ENCODE measurements at places on chromosomes 7 and 10.

- DNase-seq = no peak
Measured at GRCh38 chr10:4033341-4033896, 248.4 kb upstream of the KLF6 start.

- no peak for DNase-seq
Measured at GRCh38 chr7:55081068-55081467, 62.3 kb downstream of the EGFR start.

- no peak for DNase-seq
Measured at GRCh38 chr7:1054861-1055450, 10.6 kb downstream of the GPR146 start.

DNA sequence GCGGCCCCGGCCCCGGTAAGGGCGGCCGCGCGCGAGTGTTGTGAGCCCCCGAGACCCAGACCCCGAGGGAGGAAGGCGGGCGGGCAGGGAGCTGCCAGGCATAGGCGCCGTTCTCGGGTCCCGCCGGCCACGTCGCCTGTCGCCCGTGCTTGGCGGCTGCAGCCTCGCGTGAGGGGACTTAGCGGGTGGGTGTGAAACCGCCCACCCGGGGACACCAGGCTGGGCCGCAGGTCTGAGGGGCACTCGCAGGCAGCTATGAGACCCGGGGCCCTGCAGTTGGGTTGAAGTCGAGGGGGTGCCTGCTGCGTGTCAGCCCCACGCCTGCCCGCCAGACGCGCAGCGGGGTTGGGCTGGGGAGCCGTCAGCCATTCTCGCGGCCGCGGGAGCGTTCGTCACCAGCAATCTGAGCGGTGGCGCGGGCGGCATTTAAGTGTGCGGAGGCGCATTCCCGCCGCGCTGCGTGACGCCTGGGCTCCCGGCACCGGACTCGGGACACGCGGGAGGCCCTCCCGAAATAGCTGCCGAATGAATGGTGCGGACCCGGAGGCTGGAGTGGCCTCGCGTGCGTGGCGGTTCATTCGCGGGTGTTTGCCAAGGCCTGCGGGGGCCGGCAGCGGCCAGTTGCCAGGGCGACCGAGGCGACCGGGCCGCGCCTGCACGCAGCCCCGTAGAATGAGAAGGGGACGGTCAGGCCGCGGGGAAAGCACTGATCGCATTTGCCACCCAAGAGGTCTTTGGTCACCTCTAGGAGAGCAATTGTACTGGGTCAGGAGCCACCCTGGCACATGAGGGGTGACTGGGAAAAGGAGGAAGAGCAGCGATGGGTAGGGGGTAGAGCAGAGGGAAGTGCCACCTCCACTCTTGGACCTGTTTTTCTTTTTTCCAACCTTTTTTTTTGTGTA lies 750 bp downstream of the ZNF398 start:
- DNase-seq = no peak

GRCh38 chr7:133021196-133021595 lies 60.7 kb downstream of the CHCHD3 start:
- DNase-seq = peak; percentile 14

DNA sequence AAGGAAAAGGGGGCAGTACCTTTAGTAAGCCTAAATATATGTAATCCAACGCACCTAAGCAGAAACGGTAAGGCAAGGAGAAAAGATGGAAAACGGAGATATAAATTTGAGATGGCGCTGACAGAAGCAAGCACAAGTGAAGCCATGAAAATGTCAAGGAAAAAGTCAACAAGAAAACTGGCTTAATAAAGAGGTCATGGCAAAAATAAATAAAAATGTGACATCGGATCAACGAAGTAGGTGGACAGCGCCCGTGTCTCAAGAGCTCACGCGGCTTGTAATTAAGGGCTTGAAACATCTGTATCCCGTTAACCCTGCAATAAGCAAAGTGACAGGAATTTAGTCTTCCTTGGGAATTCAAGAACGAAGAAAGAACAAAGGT lies 611 bp downstream of the NDUFA5 start:
- no peak for DNase-seq

DNA sequence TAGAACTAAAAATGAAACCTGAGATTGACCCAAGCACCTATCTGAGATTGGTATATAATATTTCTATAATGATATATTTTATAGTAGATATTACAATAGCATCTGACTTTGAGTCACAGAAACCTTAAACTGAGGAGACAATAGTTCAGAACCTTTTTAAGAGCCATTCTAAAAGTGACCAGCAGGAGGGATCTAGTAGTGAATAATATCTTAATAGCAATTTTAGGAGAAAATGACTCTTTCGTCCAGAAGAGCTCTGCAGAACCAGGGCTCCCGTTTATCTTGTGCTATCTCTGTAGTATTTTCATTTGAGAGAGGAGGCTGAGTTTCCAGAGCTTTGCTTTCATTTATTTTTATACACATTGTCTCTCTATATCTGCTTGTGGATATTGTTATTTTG lies 68.1 kb downstream of the PODXL start:
- no peak for DNase-seq

GRCh38 chr7:101166648-101166908 lies 1.2 kb upstream of the VGF start:
- no peak for DNase-seq

DNA sequence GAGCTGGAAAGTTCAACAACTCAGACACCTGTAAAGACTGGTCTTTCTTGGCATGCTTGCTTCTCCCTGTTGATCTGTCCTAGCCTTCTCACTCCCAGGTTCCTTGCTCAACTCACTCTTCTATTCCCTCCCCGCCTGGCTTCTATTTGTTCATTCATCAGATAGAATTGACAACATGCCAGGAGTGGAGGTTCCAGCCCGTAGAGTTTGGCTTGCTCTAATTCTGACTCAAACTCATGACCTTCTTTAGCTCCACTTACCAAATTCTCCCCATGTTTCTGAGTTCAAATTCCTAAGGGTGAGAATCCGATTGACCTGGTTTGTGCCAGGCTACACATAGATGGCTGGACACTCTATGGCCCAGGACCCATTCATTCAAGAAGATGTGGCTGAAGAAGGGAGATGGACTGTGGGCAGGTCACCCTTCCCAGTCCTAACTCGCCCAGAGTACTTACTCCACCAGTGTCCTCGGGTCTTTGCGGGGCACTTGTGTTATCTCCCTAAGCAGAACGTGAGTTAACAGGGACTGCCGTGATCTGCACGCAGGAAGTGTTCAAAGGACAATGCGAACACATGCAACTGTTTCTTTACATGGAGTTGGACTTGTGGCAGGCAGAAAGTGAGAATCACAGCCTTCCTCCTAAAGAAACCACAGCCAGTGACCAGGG lies 4.0 kb upstream of the TMEM236 start:
- DNase-seq = peak; percentile 39

GRCh38 chr7:123463890-123464289 lies 70.5 kb downstream of the IQUB start:
- DNase-seq = no peak

DNA sequence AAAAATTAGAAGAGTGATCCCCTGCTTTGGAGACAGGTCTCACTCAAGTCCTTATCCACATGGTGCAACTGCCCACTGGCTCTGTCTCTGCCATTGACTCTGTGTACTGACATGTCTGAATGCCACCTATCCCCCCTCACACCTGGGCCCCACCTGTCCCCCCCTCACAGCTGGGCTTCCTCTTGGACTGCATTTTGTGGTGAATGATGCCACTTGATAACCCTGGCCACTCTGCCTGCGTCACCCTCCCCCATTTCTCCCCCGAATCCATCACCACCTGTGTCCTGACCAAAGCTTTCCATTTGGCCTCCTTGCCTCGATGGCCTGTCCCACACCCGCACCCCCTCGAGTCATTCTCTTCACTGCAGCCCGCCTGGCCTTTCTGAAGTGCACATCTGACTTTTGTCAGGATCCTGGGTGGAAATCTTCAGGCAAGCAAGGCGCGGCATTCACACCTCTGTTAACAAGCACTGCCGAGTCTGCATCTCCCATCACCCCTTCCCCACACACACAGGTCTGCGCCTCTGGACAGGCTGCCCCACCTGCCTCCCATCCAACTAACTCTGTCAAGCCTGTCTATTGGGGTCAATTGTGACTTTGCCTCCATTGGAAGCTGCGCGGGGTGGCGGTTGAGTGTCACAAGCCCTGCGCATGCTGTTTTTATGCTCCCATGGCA lies 175.3 kb upstream of the KLF14 start:
- DNase-seq = no peak

DNA sequence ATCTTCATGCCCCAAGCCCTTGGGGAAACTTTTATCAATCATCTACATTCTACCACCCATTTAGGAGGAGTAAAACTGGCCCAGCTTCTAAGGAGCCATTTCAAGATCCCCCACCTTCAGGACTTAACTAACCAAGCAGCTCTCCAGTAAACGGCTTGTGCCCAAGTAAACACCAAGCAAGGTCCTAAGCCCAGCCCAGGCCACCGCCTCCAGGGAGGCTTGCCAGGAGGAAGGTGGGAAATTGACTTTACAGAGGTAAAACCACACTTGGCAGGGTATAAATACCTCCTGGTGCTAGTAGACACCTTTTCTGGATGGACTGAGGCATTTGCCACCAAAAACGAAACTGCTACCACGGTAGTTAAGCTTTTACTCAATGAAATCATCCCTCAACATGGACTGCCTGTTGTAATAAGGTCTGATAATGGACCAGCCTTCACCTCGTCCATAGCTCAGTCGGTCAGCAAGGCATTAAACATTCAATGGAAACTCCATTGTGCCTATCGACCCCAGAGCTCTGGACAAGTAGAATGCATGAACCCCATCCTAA lies 5.6 kb downstream of the AKR1B15 start:
- no peak for DNase-seq

DNA sequence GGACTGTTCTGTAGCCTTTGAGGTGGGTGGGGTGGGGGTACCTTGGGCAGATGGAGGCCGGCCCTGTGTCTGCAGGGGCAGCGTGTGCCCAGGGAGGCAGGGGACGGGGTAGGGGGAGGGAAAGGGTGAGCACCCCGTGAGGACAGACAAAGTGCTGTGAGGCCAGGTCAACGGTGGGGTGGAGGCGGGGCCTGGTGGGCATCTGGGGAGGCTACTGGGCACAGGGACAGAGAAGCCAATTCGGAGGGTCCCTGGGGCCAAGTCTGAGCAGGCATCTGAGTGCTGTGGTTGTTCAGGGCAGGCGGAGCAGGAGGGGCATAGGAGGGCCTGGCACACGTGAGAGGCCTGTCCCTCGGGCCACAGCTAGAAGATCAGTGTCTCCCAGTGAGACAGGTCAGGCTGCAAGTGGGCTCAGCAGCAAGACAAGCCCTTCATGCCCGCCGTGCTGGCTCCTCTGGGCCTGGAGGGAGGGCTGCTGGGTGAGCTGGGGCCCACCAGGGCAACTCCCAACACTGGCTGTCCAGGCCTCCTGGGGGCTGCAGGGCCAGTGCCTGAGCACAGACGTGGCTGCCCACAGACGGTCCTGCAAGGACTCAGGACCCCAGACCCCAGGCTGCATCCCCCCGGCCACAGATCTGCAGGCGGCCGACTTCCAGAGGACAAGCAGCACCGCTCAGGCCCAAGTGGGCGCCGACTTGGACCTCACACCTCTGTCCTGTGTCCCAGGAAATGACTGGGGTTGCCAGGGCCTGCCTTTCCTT lies 26.4 kb upstream of the KNDC1 start:
- no peak for DNase-seq

- no peak for DNase-seq
Measured at GRCh38 chr10:23359692-23360380, 15.2 kb upstream of the C10orf67 start.

GRCh38 chr7:95470452-95470851 lies 15.3 kb upstream of the ASB4 start:
- peak; percentile 22 for DNase-seq

- DNase-seq = peak; percentile 74
Measured at GRCh38 chr10:102627736-102628293, 16.5 kb upstream of the TRIM8 start.

DNA sequence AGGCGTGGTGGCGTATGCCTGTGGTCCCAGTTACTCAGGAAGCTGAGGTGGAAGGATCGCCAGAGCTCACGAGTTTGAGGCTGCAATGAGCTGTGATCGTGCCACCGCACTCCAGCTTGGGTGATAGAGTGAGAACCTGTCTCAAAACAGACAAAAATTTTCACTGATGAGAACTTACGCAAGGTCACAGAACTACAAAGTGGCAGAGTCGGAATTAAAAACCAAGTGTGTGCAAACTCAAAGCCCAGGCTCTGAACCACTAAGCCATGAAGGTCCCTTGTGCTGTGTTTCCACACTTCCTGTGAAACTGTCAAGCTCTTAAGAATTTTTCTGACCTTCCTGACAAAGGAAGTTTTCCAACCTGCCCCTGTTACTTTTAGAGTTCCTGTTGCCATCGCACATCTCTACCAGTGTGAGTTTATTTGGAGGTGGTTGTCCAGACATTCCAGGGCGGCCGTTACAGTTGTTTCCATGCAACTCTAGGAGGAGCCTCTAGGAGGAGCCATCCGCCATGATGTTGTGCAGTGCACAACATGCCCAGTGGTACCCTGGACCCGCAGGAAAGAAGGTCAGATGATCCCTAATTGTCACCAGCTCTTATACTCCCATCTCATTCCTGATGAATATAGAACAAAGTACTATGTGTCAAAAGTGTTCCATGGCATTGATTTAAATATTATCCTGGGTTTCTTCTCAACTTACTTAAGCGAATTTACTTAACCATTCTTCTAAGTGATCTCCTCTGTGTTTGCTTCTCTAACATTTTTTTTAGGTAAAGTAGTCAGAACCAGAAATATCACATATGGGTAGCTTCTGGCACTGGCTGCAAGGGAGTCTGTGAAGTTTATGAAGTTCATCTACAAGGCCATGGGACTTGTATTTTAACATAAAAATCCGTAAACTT lies 49.0 kb upstream of the LYZL1 start:
- DNase-seq = peak; percentile 20

DNA sequence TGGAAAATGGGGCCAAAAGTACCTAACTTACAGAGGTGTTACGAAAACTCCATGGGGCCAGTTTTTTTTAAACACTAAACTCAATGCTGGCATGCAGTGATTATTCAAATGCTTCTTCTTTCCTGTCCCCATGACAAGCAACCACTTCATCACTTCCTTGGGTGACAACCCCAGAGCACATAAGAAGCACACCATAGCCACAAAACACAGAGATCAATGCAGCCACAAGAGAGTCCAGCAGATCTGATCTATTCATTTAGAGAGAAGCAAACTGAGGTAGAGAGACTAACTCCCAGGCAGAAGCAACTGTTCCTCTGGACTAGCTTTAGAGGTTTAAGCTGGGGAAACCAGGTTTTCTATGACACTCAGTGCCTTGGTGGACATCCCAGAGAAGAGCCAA lies 180.0 kb downstream of the GRID1 start:
- DNase-seq = no peak

DNA sequence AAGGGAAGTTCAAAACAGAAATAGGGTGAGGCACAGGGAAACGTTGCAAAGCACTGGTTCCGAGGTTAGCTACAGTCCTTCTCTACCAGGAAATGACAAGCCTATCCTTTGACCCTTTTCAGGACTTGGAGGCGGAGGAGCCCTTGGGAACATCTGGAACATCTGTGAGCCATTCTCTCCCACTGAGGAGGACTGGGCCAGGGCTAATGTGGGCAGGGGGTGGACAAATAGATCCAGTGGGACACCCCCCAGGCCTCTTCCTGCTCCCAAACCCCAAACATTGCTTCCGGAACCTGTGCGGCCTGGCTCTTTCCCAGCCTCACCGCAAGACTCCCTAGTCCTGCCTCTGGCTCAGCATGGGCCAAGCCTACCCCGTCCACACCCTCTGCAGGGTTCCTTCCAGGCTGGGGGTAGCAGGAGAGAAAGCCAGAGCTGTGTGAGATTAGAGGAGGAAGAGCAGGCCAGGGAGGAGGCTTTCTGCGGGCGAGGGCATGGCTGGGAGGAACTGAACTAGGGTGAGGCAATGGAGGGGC lies 36.5 kb downstream of the GHRHR start:
- peak; percentile 31 for DNase-seq

GRCh38 chr10:79324032-79324695 lies 23.1 kb upstream of the PPIF start:
- DNase-seq = no peak
